NCI-H460 (cell line): ENCODE measurements at places on chromosomes 1 and 21. TPM values are rescaled to one million over a fixed set of nuclear protein-coding genes. Genes with fewer than 3 reads are reported as not detected.

GRCh38 chr1:214018386-214019268 is 30.9 kb downstream of the PROX1 start:
- DNase-seq: no peak

- no peak for DNase-seq
Measured at GRCh38 chr1:60672449-60672848, 409.9 kb upstream of the NFIA start.

DNA sequence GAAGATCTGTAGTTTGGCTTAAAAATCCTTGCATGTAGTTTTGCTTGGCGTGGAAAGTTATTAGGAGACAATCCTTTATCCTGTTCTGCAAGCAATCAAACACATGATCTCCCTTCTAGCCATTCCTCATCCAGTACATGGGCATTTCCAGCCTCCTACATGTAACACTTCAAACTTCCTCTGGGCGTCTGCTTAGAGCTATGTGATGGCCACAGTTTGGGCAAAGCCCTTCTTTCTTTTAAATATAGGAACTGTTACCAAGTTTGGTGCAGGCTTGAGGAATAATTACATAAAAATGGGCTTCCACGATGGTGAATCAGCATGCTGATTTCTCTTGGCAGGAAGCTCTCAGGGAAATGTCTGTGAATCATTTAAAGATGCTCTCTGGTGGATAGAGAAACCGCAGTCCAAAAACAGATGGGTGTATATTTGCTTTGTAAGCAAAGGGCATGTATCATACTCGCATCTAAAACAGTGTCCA is 176.9 kb upstream of the FMN2 start:
- no peak for DNase-seq

Gene SMIM11
- 21.3 and 37.1 TPM in 2 replicates for total RNA-seq

Gene C1orf115
- total RNA-seq: 3.8 and 5.7 TPM in 2 replicates
